Smooth muscle cell of the umbilical artery (primary cell): ENCODE measurements at places on chromosomes 16 and 17. TPM values are rescaled to one million over a fixed set of nuclear protein-coding genes. Genes with fewer than 3 reads are reported as not detected.

Gene MMP15
- 10.1 and 14.8 TPM in 2 replicates for total RNA-seq

Gene CCL8
- 0.89 TPM in 1 of 2 replicates, not detected in the other for total RNA-seq

Gene C17orf78
- total RNA-seq: not detected in 2 replicates

Gene NOL3
- total RNA-seq: 21.1 and 22.9 TPM in 2 replicates

Gene KRT15
- total RNA-seq: 1.8 and 8.6 TPM in 2 replicates

Gene OSGIN1
- total RNA-seq: 1.2 and 2.4 TPM in 2 replicates

Gene C16orf95
- total RNA-seq: 4.5 and 6.1 TPM in 2 replicates

Gene VMO1
- total RNA-seq: 1.5 TPM in 1 of 2 replicates, not detected in the other

Gene SERPINF2
- not detected in 2 replicates for total RNA-seq

Gene KRTAP4-6
- total RNA-seq: not detected in 2 replicates

Gene SCARF1
- 0.32 and 0.59 TPM in 2 replicates for total RNA-seq
